Type B pancreatic cell (in vitro differentiated cells): ENCODE measurements at places on chromosomes 11 and 22. TPM values are rescaled to one million over a fixed set of nuclear protein-coding genes. Genes with fewer than 3 reads are reported as not detected.

PHOX2A gene
- total RNA-seq: 2.8 and 3.0 TPM in 2 replicates

ARHGAP20 gene
- total RNA-seq: 2.2 and 5.1 TPM in 2 replicates

ZC3H12C gene
- total RNA-seq: 11.8 and 12.3 TPM in 2 replicates

TCF20 gene
- 56.5 and 65.1 TPM in 2 replicates for total RNA-seq

SCUBE2 gene
- 7.9 and 12.7 TPM in 2 replicates for total RNA-seq

ABCC8 gene
- total RNA-seq: 80.5 and 106 TPM in 2 replicates

OR51B2 gene
- total RNA-seq: not detected in 2 replicates
